Stimulated activated CD4-positive, alpha-beta T cell treated with anti-CD3 and anti-CD28 coated beads, Interleukin-1b, Interleukin-23, amount 100 ng/mL, for 1 hour (primary cell): ENCODE measurements at places on chromosomes 2 and 18.

DNA sequence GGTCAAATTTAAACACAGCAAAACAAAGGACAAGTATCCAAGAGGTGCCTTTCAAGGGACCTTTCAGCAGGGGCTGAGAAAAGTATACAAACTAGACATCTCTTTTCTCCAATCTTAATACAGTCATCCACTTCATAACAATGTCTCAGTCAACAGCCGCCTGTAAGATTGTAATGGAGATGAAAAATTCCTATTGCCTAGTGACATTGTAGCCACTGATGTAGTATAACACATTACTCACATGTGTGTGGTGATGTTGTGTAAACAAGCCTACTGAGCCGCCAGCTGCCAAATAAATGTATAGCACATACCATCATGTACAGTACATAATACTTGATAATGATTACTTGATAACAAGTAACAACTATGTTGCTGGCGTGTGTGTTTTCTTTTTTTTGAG lies 31.0 kb downstream of the VIT start:
- DNase-seq: no peak

DNA sequence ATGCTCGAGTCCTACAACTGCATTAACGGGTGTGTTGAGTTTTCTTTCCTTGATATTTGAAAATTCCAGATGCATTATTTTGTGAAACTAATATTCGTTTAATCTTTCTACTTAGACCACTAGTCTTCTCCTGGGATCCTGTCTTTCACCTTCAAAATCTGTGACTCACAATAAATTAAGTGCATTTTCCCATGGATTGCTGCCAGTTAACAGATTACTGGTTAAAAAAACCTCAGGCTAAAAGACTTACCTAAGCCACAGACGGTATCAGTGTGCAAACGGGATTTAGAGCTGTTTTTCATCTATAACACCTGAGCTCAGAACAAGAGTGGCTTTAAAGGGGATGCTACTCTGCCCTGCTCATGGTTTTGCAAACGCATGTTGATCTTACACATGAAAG lies 10.2 kb downstream of the FECH start:
- no peak for DNase-seq

GRCh38 chr2:41622301-41622700 lies 425.5 kb upstream of the PKDCC start:
- DNase-seq: no peak

GRCh38 chr2:54673501-54673998 lies 49.9 kb upstream of the EML6 start:
- no peak for DNase-seq

GRCh38 chr18:46433121-46433826 lies 223.7 kb downstream of the LOXHD1 start:
- DNase-seq: no peak

GRCh38 chr2:43513796-43514195 lies 82.0 kb downstream of the THADA start:
- DNase-seq: no peak

DNA sequence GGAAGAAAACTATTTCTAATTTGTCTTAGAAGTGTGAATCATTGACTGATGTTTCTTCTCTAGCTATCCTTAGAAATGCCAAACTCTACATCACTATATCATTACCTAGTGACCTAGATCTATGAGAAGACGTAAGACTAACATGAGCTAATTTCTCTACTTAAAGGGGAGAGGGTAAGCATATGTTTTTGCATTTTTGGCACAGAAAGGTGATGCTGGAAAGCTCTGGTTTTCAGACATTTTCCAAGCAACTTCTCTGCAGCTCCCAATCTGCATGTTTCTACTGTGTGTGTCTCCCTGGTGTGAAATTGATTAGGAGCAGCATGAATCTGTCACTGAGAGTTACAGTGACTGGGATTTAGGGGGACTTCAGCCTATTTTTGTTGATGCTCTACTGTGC lies 235.2 kb upstream of the LINC00305 start:
- no peak for DNase-seq

DNA sequence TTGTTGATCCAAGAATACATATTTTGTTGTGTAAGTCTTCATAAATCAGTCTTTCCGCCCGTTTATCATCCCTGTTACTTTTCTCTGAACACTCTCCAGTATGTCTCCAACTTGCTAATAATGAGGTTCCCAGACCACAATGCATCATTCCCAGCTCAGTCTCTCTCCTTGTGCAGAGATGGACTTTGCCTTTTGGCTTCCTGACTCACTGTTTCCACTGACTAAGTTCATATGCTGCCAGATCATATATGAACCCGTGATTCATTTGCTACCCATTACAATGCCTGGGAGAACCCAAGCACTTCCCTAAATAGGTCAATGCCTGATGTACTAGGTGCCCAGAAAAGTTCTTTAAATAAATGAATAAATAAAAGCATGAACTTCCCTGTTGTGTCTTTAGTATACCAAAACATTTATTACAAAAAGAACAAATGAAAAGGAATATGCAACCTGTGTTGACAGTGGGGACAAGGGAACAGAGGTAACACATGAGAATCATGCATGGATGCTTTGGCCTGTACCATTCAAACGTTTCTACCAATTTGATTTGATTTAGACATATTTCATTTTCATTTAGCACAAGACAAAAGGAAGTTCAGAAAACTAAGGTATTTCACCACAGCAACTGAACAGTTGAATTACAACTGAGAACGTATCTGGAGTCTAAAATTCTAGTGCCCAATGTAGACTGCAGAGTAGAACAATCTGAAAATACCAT lies 215.4 kb upstream of the HNRNPA3 start:
- no peak for DNase-seq

- peak; percentile 96 for DNase-seq
Observed at GRCh38 chr2:70248181-70248847, at the start of gene TIA1. TSS of gene TIA1 (minus strand) at chr2:70248628. CDS start at chr2:70248430, 198 bp downstream.

GRCh38 chr2:47034973-47035609 lies 119.5 kb upstream of the MCFD2 start:
- no peak for DNase-seq

- DNase-seq: no peak
Observed at GRCh38 chr18:25137197-25137472, 214.8 kb downstream of the ZNF521 start.

- no peak for DNase-seq
Observed at GRCh38 chr18:43486462-43486861, 209.2 kb upstream of the SYT4 start.

- no peak for DNase-seq
Observed at GRCh38 chr2:137764646-137765045, 199.6 kb upstream of the HNMT start.

- DNase-seq: no peak
Observed at GRCh38 chr2:199692489-199692888, 158.5 kb downstream of the FTCDNL1 start.

DNA sequence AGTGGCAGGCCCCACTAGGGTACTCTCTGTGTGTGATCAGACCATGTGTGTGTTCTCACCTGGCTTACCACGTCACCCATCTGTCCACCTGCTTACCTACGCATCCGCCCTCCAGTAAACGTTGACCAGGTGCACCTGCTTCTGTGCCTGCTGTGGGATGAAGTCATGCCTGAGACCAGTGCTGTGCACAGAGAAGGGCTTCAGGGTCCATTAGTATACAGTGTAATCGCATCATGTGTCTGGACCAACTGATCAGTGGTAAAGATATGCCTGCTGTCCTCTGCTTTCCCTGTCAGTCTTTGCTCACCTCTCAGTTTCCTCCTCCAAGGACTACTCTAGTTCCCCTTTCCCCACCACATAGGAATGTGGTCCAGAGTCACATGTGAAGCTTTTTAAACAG lies 109.3 kb downstream of the FHOD3 start:
- DNase-seq: no peak

- no peak for DNase-seq
Observed at GRCh38 chr2:44719562-44719961, 221.9 kb upstream of the SIX3 start.

DNA sequence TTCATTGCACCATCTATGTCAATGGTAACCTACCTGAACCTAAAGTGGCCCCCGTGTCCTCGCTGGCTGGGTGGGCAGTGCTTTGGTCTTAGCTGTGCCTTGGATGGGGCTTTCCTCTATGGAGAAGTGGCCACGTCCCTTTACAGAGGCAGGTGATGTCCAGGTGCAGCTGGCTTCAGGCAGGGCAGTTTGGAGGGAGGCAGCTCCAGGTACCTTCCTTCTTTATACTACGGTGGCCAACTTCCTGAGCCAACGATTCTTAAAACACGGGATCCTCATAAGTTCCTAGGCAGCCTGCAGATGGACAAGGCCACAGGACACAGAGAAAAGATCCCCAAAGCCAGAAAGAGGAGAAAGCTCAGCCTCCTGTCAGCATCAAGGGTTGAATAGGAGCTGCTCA lies 517.3 kb upstream of the HS6ST1 start:
- DNase-seq: no peak

- DNase-seq: no peak
Observed at GRCh38 chr2:43424262-43425207, 171.3 kb downstream of the THADA start.

- no peak for DNase-seq
Observed at GRCh38 chr18:54203914-54204313, 20.6 kb downstream of the MBD2 start.

- DNase-seq: no peak
Observed at GRCh38 chr2:106886916-106887758, 1.2 kb upstream of the ST6GAL2 start.

DNA sequence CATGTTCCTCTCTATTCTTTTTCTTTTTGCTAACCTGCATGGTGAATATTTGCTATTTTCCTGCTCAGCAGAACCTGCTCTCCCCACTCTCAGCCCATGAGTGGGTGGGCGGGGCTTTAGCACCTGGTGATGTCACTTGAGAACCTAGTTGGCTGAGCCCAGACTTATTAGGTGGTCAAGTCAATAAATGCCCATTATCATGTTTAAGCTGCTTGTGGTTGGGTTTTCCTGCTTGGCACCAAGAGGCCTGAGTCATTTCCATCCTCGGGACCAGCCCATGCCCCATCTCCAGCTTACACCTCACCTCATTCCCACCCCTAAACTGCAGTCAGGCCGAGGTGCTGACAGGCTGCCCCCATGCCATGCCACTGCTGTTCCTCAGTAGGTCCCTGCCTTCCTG lies 226.6 kb downstream of the ANKRD30B start:
- DNase-seq: no peak

GRCh38 chr2:208172125-208172524 lies 8.7 kb upstream of the CRYGA start:
- no peak for DNase-seq

DNA sequence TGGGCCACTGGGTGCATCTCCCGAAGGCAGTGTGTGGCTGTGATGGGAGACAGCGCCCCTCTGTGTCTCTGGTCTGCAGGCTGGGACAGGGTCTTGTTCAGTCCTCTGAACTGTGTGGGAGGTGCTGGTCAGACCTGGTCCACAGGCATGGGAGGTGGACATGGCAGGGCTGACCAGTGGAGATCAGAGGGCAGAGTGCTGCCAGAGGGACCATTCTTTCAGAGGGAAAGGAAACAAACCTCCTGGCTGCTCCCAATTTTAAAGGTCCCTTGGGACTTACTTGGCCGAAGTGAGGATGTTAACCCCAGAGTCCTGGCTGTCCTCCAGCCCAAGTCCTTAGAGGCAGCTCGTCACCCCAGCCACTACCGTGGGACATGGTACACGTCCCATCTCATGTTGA lies 4.0 kb downstream of the CAPN13 start:
- no peak for DNase-seq

- no peak for DNase-seq
Observed at GRCh38 chr18:57353940-57354461, 1.6 kb downstream of the ST8SIA3 start.

DNA sequence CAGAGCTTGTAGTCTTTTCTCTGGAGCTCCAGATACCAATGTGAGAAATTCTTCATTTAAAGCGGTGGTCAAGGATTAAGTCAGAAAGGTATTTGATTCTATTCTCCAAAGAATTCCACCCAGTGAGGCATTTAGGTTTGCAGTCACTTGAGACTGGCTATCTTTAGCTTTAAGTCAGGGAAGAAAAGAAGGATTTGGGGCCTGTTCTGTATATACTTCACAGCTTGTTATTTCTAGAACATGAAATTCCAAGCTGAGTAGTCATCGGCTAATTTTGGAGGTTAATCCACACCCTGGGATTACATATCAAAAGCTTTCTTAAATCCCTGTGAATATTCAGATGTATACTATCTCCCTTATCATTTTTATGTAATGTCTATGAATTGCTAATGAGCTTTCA lies 39.4 kb downstream of the MYOM1 start:
- DNase-seq: no peak

DNA sequence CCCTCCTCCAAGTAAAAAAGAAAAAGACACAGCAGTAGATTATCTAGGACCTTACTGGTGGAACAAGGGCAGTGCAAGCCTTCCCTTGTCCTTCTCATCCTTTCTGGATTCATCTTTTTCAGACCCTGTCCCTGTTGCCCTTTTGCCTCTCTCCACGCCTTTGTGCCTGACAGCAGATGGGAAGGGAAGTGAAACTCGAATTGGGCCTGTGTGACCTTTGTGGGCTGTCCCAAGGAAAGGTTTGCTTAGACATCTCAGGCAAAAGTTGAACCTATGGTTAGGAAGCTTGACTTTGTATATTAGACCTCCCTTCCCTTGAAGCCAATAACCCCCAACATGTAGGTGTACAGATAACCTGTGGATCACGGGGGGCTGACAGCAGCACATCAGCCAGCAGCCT lies 185.3 kb downstream of the PRKCE start:
- no peak for DNase-seq

- DNase-seq: no peak
Observed at GRCh38 chr18:56390626-56391025, 247.8 kb downstream of the TXNL1 start.

DNA sequence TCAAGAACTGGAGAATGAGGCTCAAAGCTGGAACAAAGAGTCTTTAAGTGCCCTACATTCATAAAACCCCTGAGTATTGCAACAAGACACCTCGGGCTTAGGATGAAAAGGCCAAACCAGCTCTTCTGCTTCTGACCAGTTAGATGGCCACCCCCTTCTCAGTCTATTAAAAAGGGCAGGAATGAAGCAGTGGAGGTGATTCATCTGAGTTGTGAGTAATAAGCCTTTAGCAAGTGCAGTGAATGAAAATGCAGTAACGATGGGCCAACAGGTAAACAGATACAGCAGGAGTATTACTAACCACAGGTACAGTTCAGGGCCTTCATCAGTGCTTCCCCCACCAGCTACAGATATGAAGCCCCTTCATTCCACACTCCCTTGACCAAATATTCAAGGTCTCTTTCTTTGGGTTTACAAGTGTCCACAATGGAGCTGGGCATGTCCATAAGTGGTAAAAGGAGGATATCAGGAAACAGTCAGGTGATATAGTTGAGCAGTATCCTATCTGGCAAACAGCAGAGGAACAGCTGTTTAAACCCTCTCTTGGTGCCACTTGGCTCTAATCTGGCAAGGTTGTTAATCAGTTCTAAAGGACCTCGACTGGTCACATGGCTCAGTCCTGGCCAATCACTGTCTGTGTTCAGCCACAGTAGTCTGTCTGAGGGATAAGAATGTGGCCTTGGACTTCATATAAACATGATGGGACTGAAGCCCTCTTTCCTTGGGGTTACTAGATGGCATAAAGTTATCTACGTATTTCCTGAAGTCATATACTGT lies 17.8 kb downstream of the SERPINB13 start:
- no peak for DNase-seq

DNA sequence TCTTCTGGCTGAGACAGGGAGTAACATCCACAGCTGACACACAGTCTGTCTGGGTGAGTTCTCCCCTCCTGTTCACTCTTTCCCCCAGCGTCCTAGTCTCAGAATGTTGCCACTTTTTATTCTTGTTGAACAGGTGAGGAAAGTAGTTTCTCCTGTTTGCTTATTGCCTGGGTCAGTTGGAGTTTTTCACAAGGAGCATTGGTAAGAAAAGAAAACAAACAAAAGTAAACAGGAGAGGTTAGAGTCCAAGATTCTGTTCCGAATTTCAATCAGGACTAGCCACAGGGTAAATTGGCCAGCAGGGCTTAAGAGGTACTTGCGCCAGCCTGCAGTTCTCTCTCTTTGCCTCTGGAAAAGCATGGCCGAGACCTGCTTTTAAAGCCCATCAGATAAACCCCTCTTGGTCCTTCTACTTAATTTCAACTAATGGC lies 255.0 kb upstream of the EPAS1 start:
- DNase-seq: no peak
